Activated naive CD4-positive, alpha-beta T cell treated with anti-CD3 and anti-CD28 coated beads for 36 hours (primary cell): ENCODE measurements at places on chromosomes 1 and 21.

DNA sequence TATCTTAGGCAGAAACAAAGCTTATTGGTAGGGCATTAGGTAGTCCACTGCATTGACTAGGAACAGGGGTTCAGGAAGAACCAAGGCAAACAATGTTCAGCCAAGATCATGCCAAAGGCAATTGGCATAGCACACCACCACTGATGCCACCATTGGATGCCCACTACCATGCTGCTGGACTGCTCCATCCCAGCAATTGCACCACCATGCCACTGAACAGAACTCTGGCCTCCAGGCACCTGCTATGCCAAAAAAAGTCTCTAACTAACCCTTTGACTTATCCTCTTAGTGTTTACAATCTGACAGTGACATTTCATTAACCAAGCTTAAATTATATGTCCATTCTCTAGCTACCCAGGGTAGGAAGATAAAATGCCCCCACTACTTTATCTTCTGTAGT, 509.6 kb upstream of the CAMK1G start:
- no peak for DNase-seq

GRCh38 chr1:225462714-225463574, 35.1 kb upstream of the LBR start:
- peak; percentile 2 for DNase-seq

DNA sequence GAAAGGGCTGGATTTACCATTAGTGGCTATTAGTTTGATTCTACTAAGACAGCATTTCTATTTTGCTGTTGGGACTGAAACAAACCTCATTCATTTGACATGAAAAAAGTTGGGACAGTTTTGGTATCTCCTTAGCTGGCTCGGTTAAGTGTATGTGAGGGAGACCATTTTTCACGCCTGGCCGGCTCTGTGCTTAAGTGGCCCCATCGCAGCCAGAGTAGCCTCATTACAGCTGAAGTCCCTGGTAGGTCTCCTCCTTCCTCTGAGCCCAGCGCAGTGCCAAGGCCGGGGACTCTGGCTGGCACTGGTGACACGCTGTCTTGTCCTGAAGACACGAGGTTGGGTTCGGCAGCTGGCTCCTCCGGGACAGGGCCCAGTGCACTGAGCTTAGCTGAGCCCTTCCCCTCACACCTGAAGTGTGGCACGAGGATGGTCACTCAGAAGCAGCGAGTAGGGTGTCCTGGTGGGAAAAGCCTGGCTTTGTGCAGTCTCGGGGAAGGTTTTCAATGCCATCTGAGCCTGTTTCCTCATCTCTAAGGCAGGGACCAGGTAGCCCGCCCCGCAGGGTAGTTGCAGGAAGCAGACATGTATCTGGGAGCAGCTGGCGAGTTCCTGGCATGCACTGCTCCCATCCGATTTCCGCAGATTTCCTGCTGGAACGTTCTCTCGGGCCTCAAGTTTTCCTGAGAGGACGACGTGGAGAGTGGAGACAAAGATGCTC, 196.5 kb downstream of the DYRK1A start:
- no peak for DNase-seq

DNA sequence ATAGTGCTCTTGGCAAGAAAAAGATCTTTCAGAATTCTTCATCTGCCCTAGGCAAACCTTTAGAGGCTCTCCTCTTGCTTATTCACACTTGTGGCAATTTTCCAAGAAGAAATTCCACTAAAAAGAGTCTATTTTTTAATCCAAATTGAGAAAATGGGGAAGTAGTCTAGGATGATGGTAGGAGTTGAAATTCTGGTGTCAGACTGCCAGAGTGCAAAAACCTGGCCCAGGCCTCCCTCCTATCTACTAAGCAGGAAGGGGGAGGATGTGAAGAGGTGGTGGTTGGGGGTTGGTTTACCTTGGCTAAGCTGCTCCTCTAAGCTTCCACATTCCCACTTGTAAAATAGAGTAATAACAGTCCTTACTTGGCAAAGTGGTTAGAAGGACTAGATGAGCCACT, 120.6 kb upstream of the KCNJ15 start:
- DNase-seq: no peak

- DNase-seq: no peak
Observed at GRCh38 chr1:231139125-231139649, 22.7 kb upstream of the TRIM67 start.
